ENCODE measurements at places on chromosomes 6 and 20.

DNA sequence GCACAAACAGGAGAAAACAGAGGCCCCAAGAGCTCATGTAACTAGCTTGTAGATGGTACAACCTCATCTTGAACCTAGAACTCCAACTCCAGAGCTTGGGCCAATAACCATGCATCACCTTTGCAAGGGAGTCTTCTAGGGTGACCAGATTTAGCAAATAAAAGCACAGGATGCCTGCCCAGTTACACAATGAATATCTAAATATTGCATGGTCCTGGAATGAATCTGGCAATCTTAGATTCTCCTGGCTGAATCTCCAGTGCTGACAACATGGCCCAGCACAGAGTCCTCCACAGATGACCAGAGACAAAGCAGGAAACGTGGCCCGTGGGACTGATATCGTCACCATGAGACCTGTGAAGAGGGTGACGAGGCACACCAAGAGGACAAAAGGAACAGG is 494.1 kb downstream of the PREX1 start:
- no peak for DNase-seq

- DNase-seq = no peak
Measured at GRCh38 chr6:148212366-148212765, 130.3 kb upstream of the SASH1 start.

- no peak for DNase-seq
Measured at GRCh38 chr20:21378259-21378658, 19.1 kb downstream of the NKX2-4 start.

GRCh38 chr6:29941471-29941870 is 861 bp upstream of the HLA-A start:
- no peak for DNase-seq
